ENCODE measurements at places on chromosomes 5 and 9. TPM values are rescaled to one million over a fixed set of nuclear protein-coding genes. Genes with fewer than 3 reads are reported as not detected.

Gene CARTPT
- total RNA-seq, result not detected

Gene BHMT
- not detected for total RNA-seq

Gene PKD2L2
- not detected for total RNA-seq

Gene PCDH1
- total RNA-seq, result 2.2 TPM

Gene PTPRD
- total RNA-seq, result 0.49 TPM

Gene DMRT2
- not detected for total RNA-seq

Gene C5orf58
- total RNA-seq, result not detected

Gene BHMT2
- total RNA-seq, result not detected

Gene SPEF2
- 2.0 TPM for total RNA-seq

Gene ECSCR
- not detected for total RNA-seq

Gene ADAMTS16
- 1.1 TPM for total RNA-seq

Gene OTP
- 0.19 TPM for total RNA-seq

Gene TTC16
- not detected for total RNA-seq

Gene PCDHA9
- total RNA-seq, result 0.04 TPM

Gene CDKN2B
- total RNA-seq, result not detected

All from A549 treated with RU486 at 1 μM for 4 hours (cell line).